NCI-H460 (cell line): ENCODE measurements at places on chromosomes 2 and 18. TPM values are rescaled to one million over a fixed set of nuclear protein-coding genes. Genes with fewer than 3 reads are reported as not detected.

Gene CIB4
- total RNA-seq, result not detected in 2 replicates

Gene C2orf78
- not detected in 2 replicates for total RNA-seq

Gene NEU4
- 0.35 and 0.37 TPM in 2 replicates for total RNA-seq

Gene HOXD11
- total RNA-seq, result not detected in 2 replicates

- DNase-seq, result no peak
These were observed 108.4 kb upstream of the MGAT5 start for GRCh38 chr2:134145519-134145918.
